Stimulated activated CD4-positive, alpha-beta T cell treated with anti-CD3 and anti-CD28 coated beads, Interleukin-15, amount 100 ng/mL, for 24 hours (primary cell): ENCODE measurements at places on chromosomes 5 and 9.

- DNase-seq = no peak
These were observed 64.1 kb downstream of the ANKH start for GRCh38 chr5:14807471-14807870.

DNA sequence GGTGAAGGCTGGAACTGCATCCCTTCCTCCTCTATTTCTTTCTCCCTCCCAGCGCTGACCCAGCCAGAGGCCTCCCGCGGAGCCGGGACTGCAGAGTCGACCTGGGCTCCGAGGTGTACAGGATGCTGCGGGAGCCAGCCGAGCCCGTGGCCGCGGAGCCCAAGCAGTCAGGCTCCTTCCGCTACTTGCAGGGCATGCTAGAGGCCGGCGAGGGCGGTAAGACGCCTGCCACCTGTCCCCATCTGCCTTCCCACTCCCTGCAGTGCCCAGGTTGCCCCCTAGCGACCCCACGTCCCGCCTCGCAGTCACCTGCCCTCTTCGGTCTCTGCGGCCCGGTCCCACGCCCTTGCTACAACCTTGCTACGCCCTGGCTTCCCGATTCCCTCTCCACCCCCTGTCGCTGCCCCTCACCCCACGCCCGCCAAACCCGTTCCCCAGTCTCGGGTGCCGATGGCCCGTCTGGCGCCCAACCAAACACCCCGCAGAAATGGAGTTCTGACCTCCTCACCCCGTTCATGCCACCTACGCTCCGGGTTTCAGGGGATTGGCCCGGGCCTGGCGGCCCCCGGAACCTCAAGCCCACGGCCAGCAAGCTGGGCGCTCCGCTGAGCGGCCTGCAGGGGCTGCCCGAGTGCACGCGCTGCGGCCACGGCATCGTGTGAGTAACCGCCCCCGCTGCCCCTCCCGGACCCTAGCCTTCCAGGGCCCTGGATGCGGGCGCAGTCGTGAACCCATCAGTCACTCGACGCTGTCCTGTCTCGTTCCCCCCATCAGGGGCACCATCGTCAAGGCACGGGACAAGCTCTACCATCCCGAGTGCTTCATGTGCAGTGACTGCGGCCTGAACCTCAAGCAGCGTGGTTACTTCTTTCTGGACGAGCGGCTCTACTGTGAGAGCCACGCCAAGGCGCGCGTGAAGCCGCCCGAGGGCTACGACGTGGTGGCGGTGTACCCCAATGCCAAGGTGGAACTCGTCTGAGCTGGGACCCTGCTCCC, 14.1 kb downstream of the PDLIM4 start:
- no peak for DNase-seq

GRCh38 chr5:6567835-6568234, 65.0 kb downstream of the NSUN2 start:
- DNase-seq = no peak

DNA sequence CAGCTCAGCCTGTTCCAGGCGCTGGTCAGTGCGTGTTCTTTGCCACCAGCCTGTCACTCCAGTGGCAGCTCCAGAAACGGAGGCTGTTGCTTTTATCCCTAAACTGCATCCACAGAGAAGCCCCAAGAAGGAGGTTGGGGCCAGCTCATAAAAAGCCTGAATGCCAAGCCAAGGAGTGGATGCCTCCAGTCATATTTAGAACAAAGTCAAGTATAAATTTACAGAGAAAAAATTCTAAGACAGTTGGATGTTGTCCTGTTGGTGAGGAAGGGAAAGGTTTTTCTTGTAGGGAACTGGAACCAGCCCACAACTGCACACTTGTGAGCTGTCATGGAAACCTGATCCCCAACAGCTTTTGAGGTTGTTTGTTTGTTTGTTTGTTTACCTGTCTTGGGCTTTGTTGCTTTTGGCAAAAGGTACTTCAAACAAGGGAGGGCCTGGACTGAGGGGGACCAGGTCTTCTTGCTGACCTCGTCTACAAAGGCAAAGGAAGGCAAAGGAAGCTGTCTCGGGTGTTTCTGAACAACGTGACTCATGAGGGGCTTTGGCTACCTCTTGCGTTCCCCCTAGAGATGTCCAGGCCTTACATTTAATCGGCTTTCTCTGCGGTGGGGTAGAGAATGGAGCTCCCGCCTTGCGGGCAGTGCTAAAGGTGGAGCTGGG, 36.7 kb downstream of the OLFML2A start:
- no peak for DNase-seq

- DNase-seq = no peak
These were observed 10.6 kb upstream of the TMEM38B start for GRCh38 chr9:105683688-105684275.

DNA sequence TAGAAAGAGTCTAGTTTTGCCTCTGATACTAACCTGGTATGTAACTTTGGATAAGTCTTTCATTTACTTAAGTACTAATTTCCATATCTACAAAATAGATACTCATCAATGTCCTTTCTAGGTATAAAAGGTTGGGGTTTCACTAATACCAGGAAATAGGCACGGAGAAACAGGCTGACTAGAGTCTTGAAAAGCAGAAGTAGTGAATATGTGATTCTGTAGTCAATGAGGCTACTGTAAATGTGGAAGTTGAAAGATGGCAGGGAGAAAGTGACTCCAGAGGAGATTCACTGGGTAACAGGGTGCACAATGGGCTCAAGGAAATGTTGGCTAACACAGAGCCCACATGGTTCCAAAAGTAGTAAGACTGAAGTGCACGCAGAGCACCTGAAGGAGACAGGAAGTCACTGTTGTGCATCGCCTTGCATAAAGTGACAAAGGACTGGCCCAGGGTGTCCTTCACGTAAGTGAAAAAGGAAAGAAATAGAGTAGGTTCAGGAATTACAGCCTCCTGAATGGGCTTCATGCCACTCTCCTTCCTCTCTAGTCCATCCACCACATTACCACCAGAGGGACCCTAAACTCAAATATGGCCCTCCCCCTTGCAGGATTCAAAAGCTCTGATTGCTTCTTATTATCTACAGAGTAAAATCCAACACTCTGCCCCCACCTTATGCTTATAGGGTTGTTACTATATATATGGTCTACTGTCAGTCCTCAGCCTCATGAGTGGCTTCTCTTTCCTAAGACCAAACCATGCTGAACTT, 288.0 kb upstream of the SMARCA2 start:
- no peak for DNase-seq

DNA sequence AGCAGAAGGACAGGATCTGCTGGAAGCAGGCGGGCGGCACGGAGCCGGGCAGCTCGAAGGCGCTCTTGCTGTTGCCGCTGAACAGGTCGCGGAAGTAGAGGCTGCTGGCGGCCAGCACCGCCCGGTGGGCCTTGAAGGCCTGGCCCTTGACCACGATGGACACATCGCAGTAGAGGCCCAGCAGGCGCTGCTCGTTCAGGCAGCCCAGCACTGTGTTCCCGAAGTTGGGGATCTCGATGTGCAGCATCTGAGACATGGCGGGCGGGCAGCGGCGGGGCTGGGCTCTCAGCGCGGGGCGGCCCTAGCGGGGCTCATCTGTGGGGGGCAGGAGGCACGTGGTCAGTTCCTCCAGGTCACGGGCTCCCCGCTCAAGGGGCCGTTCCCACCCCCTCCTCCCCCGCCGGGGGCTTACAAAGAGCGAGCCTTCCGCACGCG, 44.8 kb downstream of the NACC2 start:
- DNase-seq = no peak

DNA sequence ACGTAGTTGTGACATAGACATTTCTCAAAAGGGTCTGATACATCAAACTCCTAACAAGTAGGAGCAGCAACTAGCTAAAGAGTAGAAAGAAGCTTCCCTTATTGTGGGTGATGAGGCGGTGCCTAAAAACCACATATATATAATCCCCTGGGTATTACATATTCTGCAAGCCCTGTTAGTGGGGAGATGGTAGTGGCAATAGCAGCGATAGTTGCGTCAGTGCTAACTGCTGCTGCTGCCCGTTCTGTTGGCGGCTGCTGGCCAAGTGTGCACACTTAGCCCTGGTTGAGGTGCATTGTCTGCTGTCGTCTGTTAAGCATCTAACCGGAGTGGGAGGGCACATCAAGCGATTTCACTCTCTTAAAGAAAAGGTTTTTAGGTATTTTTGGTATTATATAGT, 35.8 kb downstream of the VLDLR start:
- peak; percentile 11 for DNase-seq

- DNase-seq = no peak
These were observed 505.7 kb downstream of the RAB3C start for GRCh38 chr5:59088546-59088945.

DNA sequence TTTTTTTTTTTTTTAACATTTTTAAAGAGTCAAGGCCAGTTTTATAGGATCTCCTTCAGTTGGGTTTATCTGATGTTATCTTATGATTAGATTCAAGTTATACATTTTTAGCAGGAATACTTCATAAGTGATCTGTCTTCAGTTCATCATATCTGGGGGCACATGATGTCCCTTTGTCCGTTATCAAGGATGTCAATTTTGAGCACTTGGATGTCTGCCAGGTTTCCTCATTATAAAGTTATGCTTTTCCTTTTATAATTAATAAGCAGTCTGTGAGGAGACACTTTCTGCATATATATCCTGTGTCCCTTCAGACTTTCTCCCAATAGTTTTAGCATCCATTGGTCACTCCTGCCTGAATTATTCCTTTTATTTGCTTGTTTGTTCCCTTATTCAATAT, 11.8 kb downstream of the HDHD3 start:
- no peak for DNase-seq

DNA sequence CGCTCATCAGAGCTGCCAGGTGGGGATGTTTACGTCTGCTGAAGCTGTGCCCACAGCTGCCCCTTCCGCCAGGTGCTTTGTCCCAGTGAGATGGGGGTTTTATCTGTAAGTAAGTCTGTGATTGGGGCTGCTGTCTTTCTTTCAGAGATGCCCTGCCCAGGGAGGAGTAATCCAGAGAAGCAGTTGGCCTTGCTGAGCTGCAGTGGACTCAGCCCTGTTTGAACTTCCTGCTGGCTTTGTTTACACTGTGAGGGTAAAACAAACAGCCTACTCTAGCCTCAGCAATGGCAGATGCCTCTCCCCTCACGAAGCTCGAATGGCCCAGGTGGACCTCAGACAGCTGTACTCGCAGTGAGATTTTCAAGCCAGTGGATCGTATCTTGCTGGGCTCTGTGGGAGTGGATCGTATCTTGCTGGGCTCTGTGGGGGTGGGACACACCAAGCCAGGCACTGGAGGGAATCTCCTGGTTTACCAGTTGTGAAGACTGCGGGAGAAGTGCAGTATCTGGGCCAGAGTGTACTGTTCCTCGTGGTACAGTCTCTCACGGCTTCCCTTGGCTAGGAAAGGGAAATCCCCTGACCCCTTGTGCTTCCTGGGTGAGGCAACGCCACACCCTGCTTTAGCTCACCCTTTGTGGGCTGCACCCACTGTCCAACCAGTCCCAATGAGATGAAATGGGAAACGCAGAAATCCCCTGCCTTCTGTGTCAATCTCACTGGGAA, 530.1 kb upstream of the DMAC1 start:
- no peak for DNase-seq

GRCh38 chr9:137982200-137982599, 104.6 kb downstream of the CACNA1B start:
- DNase-seq = no peak

- DNase-seq = no peak
These were observed 6.5 kb downstream of the SFXN1 start for GRCh38 chr5:175484829-175485228.

- DNase-seq = no peak
These were observed 15.9 kb downstream of the P4HA2 start for GRCh38 chr5:132211787-132212186.

DNA sequence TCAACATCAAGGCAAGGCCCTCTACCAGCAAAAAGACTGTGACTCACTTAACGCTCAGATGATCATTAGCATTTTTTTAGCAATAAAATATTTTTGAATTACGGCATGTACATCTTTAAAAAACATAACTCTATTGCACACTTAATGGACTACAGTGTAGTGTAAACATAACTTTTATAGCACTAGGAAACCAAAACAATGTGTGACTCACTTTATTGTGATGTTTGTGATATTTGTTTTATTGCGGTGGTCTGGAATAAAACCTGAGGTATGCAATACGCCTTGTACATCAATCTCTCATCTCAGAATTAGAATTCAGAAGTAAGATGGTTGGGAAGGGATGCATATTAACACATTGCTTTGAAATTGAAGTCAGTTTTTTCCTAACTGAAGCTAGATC, 106.9 kb upstream of the PTCH1 start:
- no peak for DNase-seq

DNA sequence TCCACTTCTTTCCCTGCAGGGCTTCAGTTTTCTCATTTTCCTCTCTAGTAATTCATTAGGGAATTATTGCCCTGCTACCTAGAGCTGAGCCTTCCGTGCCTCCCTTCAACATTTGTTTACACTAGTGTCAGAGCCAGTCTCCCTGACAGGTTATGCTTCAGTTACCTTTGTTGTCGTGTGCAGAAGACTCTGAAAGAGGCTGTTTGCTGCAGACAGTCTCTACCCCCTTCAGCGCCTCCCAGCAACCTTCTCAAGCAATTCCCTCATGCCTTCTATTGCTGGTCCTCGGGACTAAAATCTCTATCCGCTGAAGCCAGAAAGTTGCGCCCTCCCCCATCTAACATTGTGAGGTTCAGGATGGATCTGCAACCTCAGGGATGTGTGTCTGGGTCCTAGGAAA, 12.8 kb downstream of the RALGPS1 start:
- DNase-seq = no peak

GRCh38 chr5:30928956-30929355, 264.5 kb upstream of the CDH6 start:
- DNase-seq = no peak

DNA sequence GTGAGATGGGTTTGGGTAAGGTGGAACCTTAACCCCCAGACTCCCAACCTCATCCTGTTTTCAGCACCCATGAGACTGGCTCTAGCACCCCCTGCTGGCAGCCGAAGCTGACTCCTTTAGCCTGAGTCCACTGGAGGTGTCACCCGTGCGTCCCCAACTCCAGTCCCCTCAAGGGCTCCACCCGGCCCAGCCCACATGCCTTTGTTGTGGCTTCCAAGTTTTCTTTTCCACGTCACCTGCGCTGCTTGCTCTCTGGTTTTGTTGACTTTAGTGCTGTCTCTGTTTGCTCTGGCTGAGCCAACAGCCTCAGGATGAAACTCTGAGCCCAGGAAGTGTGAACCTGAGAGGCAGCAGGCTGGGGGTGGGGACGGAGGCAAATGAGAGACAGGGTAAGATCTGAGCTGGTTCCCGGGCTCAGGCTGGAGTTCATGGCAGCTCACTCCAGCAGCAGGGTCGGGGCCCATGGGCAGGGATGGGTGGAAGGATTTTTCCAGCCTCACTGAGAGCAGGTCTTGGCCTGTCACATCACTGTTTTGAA, 13.2 kb upstream of the AQP7 start:
- DNase-seq = peak; percentile 96

- no peak for DNase-seq
These were observed 39.7 kb downstream of the ROPN1L start for GRCh38 chr5:10481241-10481935.

DNA sequence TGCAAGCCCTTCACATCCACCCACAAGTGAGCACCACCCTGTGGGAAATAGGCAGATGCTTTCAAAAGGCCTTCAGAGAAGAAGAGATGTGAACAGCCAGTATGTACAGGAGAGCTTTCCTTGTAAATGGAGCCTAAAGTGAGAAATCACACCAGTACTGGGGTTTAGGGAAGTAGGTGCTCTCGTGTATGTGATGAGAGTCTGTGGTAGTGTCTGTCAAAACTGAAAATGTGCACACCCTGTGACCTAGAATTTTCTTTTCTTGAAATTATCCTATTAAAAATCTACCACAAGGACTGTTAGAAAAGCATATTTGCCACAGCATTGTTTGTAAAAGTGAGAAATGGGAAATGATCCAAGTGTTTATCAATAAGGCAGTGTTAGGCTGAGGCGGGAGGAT, 16.6 kb downstream of the OTULINL start:
- DNase-seq = no peak

- DNase-seq = no peak
These were observed 5.5 kb upstream of the MATR3 start for GRCh38 chr5:139287890-139288635.

GRCh38 chr5:179319741-179320281, 25.4 kb downstream of the ADAMTS2 start:
- no peak for DNase-seq
